Activated naive CD4-positive, alpha-beta T cell treated with anti-CD3 and anti-CD28 coated beads for 36 hours (primary cell): ENCODE measurements at places on chromosomes 4 and X.

- no peak for DNase-seq
Measured at GRCh38 chr4:108336076-108336475, 167.3 kb upstream of the LEF1 start.

DNA sequence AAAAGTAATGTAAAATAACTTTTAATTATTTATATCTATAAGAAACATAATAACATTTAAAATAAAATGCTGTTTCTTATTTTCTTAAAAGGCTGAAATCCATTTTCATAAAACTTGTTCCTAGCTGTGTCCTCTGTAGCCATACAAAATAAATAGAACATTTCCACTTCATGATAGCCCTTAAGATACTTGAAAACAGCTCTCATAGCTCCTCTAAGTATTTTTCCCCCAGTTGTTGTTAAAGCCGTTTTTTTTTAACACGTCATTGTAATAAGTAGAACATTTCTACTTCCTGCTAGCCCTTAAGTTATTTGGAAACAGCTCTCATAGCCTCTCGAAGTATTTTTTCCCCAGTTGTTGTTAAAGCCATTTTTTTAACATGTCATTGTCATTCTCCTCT, 97.3 kb upstream of the SOX3 start:
- no peak for DNase-seq

GRCh38 chr4:142383354-142383753, 462.7 kb downstream of the INPP4B start:
- no peak for DNase-seq

DNA sequence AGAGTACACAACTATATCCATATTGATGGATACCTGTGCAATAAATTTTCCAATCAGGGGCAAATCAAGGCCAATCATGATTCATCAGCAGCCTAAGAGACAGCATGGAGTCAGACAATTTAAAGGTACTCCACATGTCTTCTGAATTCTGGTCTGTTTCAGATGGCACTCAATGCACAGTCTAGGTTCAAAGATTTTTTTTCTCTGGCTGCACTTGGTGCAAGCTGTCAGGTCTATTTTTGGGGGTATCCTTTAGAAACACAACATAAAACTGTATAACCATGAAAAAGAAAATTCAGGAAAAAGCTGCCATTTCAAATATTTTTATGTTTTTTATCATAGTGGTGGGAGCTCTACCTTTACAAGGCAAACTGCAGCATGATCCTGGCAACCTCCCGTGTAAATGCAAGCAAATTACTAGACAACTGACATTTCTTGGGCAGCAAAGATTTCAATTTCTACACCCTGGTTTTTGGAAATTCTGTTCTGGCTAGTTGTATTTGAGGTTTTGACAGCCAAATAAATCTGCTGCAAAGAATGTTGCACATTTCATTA, 310.3 kb downstream of the KCNIP4 start:
- DNase-seq = no peak

DNA sequence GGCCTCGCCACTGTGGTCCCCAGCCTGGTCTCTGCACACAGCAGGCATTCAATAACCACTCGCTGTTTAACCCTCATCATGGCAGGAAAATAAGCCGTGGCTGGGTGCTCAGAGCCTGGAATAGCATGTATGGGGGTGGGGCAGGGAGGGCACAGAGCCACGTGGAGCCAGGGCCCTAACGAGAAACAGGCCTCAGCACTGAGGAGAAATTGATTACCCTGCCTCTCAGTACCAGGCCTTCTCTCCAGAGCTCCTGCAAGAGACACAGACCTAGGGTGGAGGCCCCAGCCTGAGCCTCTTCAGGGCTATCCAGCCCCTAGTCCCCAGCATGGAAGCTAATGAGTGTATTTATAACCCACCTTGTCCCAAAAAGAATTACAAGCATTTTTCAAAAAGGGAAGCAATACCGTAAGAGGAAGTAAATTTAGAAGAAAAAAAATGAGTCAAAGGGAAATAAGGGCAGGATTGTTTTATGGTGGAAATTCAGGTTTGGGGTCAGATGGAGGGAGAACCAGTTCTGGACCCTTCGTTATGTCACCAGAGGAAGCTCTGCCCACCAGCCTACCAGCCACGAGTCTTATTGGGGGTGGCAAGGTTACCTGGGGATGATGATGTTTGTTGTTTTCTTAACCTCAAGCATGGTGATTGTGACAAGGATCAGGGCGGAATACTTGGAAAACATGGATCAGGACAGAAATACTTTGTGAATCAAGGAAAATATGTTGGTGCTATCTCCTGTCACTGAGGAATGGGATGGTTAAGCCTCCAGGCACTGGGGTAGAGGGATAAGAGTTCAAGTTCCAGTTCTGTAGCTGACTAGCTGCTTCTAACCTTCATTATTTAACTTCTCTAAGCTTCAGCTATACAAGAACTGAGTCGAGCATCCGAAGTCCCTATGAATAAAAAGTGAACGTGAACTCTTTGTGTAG, 101.9 kb upstream of the RBPJ start:
- DNase-seq = no peak

GRCh38 chr4:151226004-151226932, 50.7 kb upstream of the PRSS48 start:
- no peak for DNase-seq

- DNase-seq = no peak
Measured at GRCh38 chr4:90503677-90504076, 376.5 kb downstream of the CCSER1 start.

DNA sequence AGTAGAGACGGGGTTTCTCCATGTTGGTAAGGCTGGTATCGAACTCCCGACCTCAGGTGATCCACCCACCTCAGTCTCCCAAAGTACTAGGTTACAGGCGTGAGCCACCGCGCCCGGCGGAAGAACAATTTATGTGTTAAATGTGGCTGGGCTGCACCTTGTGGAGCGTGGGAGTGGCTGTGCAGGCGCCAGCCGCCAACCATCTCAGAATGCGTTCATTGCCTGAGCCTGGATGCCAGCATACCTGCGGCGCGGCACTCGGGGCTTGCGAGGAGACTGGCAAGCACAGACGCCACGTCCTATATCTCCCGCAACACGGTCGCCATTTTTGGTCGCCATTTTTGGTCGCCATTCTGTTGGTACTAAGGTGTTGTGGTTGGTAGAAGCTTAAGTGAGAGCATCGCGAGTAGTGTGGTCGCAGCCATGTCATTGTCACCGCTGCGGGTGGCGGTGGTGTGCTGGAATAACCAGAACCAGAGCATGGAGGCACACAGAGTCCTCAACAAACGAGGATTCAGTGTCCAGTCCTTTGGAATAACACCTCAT, 193.6 kb upstream of the HTR2C start:
- DNase-seq = no peak

DNA sequence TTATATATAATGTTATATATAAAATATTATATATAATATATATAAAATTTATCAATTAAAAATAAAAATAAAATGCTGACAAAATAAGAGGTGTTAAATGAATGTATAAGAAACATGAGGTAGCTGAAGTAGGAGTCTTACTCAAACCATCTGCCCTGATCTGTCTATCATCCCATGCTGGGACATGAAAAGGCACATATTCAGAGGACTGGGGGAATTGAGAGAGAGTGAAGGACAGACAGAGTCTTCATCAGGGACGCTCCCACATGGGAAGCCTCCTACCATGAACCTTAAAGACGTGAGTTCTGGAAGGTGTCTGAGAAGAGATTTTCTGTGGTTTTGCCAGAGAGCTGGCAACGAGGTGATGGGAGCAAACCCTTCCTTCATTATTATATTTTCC, 4.1 kb upstream of the ARSF start:
- no peak for DNase-seq

GRCh38 chrX:86014421-86014820, 32.9 kb downstream of the CHM start:
- DNase-seq = no peak

DNA sequence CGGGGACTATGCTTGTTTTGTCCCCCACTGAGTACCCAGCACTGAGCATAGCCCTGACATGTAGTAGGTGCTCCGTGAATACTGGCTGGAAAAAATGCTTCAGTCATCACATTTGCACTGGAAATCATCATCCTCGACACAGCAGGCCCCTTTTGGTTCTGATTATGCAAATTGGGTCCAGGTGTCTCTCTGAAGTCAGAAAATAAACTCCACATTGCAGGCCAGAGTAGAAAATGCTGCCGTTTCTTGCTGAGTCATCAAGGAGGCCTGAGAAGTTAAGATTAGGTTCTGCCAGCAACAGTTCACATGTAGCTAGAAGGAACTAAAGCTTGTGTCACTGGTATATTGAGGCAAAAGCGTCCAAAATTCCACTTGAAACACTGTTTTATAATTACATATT, 15.0 kb upstream of the STK32B start:
- DNase-seq = no peak

- no peak for DNase-seq
Measured at GRCh38 chr4:99572527-99573240, 1.9 kb upstream of the MTTP start.

DNA sequence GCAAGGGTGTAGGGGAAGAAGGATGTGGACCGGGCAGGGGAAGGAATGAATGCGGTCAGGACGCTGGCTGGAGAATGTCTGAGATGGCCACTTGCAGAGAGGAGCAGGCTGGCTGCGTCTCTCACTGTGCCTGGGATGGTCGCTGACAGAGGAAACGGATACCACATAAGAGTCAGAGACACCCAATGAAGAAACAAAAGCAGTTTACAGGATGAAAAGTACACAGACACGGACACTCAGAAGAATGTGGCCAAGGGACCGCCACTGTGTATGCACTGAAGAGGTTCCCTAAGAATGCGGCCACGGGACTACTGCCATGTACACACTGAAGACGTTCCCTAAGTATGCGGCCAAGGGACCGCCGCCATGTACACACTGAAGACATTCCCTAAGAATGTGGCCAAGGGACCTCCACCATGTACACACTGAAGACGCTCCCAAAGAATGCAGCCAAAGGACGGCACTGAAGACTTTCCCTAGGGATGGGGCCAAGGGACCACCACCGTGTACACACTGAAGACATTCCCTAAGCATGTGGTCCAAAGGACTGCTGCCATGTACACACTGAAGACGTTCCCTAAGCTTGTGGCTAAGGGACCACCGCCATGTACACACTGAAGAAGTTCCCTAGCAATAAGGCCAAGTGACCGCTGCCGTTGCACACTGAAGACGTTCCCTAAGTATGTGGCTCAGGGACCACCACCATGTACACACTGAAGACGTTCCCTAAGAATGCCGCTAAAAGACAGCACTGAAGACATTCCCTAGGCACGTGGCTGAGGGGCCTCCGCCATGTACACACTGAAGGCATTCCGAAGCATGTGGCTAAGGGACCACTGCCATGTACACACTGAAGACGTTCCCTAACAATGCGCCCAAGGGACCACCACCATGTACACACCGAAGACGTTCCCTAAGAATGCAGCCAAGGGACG, 32.2 kb downstream of the DHRSX start:
- DNase-seq = no peak

DNA sequence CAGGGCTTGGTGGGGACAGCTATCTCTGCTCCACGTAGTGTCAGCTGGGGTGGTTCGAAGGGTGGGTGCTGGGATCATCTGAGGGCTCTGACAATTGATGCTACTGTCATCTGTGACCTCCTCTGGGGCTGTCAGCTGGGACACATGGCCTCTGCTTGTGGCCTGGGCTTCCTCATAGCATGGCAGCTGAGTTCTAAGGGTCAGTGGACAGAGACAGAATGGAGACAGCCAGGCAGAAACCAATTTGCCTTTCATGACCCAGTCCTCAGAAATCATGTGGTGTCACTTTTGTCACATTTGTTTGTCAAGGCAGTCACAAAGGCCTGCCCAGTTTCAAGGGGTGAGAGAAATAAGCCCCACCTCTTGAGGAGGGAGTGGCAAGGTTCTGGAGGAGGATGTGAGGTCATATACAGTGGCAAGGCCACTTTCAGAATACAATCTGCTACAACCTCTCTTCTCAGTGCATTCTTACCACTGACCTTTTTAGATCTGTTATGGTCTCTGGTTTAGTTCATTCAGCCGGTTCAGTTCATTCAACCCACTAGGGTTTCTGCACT, 103.6 kb upstream of the BCOR start:
- DNase-seq = peak; percentile 39

DNA sequence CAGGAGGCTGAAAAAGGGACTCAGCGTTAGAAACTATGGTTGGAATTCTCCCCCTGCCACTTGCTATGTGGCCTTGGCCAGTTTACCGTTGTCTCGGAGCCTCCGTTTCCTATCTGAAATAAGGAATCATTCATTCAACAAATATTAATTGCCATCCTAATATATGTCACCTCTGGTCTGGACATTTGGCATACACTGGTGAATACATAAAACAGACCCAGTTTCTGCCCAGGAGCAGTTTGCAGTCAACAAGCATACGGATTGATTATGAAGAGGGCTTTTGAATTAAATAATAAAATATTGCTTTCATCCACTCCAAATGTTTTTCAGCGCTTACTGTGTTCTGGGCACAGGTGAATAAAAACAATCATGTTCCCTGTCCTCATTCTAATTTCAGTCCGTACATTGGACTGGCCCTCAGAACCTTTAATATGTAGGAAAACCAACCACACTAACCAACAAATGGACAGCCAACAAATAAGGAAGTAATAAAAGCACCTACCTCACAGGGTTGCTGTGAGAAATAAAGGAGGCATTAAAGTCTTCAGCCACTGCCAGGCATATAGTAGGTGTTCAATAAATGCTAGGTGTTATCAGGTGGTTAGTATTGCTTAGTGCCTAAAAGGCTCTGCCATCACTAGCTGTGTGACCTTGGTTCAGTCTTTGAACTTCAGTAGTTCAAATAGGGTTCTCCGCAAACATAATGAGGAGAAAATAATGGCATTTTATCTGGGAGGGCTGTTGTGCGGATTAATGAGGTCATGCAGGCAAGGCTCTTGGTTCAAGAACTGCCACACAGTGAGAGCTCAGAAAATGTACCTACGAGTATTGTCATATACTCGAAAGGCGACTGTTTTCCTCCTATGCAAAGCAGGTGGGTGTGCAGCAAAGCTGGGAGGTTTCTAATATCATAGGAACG, 7.3 kb upstream of the GSX2 start:
- DNase-seq = no peak
